CD4-positive, alpha-beta T cell treated with Interleukin-15 for 1 hour (primary cell): ENCODE measurements at places on chromosomes 11 and 22.
A peak's percentile ranks its signal among the peaks of the same experiment; 100 is the strongest.

GRCh38 chr11:64894070-64894811 is 15.8 kb upstream of the EHD1 start:
- peak; percentile 87 for DNase-seq

DNA sequence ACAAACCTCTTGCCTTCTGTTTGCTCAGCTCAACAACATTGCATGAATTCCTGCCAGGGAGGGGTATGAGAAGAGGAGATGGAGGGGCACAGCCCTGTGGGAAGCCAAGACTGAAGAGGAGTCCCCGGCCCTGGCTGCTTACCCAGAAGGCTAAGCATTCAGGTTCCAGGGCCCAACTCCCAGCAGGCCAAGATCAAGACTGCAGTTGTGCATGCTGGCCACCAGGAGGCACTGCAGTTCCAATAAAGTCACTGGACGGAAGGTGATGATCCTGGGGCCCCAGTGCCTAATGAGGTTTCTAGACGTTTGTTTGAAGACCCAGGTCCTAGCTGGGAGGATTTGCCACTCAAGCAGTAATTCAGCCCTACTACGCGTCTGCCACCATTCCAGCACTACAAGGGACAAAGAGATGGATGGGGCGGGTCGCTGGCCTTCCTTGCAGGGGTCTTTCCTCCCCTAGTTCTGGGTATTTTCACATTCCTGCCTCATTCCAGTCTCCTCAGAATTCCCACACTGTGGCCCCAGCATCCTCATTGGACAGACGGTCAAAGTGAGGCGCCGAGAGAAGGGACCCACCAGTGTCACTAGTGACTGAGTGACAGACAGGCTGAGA is 23.6 kb downstream of the ALX4 start:
- DNase-seq = peak; percentile 40

GRCh38 chr11:102112509-102112821 is 2.2 kb downstream of the YAP1 start:
- no peak for DNase-seq

DNA sequence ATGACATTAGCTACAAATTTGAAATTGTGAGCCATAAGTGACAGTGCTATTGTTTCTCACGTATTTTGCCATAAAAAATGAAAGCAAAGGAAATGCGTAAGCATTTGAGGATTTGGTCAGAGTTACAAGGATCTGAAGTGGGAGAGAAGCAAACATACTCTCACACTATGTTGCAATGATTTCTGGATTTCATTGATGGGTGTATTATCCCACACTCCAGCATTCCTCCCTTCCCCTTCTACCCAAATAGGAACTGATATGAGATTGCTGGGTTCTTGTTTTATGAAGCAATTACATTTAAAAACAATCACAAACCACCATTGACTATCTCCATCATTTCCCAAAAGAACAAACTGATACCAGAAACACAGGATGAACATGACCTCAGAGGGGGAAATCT is 314.0 kb upstream of the CTSC start:
- DNase-seq = no peak

GRCh38 chr11:63639199-63639832 is 25.1 kb upstream of the PLAAT3 start:
- DNase-seq = no peak

GRCh38 chr11:23206741-23207336 is 346.6 kb upstream of the CCDC179 start:
- no peak for DNase-seq

DNA sequence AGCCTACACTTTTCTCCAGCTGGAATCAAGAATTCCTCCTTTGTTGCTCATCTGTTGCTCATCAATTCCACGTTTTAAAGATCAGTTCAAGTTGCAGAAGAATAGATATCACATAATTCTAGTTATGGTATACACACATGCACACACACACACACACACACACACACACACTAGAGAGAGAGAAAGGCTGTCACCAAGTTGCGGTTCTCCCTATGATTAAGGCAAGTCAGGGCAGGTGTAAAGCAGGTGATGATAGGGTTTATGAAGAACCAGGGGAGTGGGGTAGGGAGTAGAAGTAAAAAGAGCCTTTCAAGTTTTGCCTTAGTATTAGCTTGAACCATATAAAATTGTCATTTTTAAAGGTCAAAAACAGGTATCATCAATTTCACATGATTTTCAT is 31.7 kb upstream of the TMPRSS4 start:
- no peak for DNase-seq

GRCh38 chr11:73425108-73425507 is 48.9 kb downstream of the RELT start:
- peak; percentile 64 for DNase-seq

GRCh38 chr11:120270386-120270785 is 30.4 kb downstream of the POU2F3 start:
- DNase-seq = no peak

GRCh38 chr11:5992604-5993251 is 5.9 kb upstream of the OR52L1 start:
- DNase-seq = no peak

DNA sequence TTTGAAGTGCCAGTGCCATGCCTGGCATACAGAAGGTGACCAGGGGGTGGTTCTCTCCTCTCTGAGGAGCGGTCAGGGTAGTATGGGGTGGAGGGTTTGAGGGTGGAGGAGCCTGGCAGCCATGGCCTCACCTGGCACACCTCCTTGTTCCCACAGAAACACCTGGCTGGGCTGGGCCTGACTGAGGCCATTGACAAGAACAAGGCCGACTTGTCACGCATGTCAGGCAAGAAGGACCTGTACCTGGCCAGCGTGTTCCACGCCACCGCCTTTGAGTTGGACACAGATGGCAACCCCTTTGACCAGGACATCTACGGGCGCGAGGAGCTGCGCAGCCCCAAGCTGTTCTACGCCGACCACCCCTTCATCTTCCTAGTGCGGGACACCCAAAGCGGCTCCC is 9.6 kb downstream of the SERPINH1 start:
- DNase-seq = no peak

DNA sequence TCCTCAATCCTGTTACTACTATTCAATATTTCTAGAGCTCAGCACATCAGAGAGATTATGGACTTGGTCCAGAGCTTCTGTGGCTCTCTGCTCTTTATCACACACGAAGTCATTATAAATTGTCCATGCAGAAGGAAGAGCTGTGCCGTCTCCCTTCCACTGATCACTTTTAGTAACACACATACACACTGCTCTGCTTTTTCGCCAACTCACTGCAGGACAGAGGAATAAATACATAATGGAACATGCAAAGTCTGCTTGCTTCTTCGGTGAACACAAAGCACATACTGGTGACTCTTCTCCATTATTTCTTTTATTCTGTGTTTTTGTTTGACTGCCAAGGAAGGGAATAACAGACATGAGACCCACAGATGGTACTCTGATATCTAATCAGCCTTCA is 1000.0 kb upstream of the TENM4 start:
- no peak for DNase-seq

DNA sequence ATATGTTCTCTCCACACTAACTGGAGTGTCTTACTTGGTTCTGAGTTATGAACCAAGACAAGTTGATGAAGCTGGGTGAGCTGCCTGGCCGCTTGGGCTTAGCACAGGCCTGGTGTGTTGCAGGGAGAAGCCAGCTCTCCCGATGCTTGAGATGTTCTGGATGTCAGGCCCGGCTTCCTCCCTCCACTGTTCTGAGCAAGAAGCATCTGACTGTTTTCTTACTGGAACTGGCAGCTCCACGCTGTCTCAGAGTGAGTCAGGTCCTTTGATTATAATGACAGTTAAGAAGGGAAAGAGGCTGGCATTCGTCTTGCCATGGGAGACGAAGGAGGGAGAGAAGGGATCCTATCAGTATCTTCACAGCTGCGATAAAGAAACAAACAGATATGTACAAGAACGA is 46.5 kb upstream of the CRTAM start:
- DNase-seq = no peak

DNA sequence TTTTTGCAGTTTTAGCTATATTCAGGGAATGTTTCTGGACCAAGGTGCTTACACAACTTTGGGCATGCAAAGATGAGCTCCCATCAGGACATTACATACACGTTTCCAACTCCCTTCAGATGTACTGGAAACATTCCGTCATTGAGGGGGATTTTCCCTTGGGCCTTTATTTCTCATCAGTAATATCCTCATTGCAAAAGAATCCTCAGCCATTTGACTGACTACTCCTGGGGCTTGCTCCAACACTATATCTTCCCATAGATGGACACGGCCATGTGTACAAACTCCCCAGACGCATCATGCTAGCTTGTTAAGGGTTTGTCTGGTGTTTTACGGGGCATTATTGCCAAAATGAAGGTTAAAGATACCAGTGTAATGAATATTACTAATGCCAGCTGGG is 59.3 kb upstream of the NUP160 start:
- DNase-seq = no peak

- no peak for DNase-seq
These were observed 26.3 kb upstream of the VPREB1 start for GRCh38 chr22:22218302-22218701.

- no peak for DNase-seq
These were observed 323.0 kb upstream of the CCDC90B start for GRCh38 chr11:83609191-83609590.

DNA sequence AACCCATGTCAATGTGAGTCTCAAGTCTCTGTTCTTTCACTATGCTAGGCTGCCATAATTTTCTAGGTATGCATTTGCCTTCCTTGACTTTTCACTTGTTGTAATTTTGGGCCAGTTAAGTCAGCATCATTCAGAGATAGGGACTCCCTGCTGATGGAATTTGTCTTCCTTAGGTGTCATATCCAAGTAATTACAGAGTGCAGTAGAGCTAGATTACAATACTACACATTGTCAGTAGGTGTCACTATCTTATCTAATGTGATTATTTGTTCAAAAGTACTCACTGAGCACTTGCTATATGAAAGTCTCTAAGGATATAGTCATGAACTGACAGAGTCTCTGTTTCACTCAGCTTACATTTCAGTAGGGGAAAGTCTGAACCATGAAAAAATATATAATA is 25.0 kb upstream of the SYN3 start:
- no peak for DNase-seq

- DNase-seq = no peak
These were observed 3.2 kb upstream of the PIWIL4 start for GRCh38 chr11:94563848-94564467.

DNA sequence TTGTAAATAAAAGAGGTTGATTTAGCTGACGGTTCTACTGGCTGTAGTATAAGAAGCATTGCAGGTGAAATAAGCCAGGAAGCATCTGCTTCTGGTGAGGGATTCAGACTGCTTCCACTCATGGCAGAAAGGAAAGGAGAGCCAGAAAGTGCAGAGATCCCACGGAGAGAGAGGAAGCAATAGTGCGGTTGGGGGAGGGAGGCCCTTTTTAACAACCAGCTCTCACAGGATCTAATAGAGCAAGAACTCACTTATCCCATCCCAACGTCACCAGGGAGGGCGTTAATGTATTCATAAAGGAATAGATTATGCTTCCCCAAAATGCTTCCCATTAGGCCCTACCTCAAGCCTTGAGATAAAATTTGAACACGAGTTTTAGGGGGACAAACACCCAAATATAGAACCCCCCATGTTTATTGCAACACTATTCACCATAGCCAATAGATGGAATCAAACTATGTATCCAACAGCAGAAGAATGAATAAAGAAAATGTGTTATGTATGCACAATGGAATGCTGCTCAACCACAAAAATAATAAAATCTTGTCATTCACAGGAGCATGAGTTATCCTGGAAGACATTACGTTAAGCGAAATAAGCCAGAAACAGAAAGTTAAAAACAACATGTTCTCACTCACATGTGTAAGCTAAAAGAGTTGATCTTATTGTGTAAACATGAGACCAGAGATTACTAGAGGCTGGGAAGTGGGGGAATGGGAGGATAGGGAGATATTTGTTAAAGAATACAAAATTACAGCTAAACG is 908.3 kb upstream of the ANO3 start:
- DNase-seq = no peak

DNA sequence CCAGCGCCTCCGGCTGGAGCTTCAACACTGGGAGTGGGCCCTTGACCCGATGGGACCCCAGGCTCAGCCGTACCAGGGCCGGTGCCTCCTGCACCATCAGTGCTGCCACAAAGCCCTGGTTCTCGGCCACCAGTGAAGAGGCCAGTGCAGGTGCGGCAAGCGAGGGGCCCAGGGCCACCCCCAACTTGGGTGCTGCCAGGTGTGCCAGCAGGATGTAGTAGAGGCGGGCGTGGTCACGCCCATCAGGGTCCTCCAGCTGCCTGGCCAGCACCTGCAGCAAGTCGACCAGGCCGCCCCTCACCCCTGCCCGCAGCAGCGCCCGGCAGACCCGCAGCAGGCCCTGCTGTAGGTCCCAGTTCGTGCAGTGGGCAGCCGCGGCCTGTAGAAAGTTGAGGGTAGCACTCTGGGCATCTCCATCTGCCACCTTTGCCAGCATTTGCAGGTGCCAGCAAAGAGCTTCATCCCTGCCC is 2.3 kb downstream of the AP5B1 start:
- DNase-seq = no peak

- DNase-seq = peak; percentile 55
These were observed 5.4 kb downstream of the RELT start for GRCh38 chr11:73381589-73381988.

DNA sequence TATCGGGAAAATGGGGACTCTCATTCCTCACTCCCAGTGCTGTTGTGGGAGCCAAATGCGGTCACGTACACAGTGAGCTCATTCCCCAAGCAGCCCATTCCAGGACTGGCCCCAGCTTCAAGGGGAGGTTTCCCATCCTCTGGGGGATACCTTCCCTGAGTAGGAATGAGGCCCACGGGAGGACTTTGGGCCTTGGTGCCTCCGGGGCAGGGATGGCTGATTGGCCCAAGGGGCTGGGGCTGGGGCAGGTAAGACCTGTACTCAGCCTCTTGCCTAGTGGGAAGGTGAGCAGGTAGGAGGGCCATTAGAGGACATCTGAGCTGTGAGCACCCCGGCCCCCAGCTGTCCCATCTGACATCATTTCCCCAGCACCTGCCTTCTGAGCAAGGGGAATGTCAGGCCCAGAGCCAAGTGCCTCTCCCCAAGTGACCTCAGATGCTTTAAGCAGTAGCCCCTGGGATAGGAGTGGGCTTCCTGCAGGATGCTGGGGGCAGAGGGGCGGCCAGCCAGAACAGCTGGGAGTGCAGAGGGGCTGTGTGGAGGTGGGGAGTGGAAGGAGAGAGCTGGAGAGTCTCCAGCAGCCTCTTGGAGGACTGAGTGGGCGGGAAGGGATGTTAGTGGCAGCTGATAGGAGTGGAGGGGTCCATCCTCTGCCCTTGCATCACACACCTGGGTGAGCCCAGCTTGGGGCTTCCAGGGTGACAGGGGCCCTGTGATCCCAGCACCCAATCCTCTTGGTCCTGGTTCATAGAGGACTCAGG is 58.4 kb downstream of the CD82 start:
- no peak for DNase-seq
